C1 segment of cervical spinal cord (tissue), 14 donors: ENCODE measurements at places on chromosomes 7 and 10.
A peak's percentile ranks its signal among the peaks of the same experiment; 100 is the strongest.

GRCh38 chr7:97130417-97131139 is 13.1 kb downstream of the SDHAF3 start:
- no peak for DNase-seq

- DNase-seq: peak; percentile 23
Measured at GRCh38 chr7:5421714-5422395, 1.8 kb downstream of the TNRC18 start.

GRCh38 chr7:134435161-134435920 is 23.6 kb downstream of the AKR1B1 start:
- no peak for DNase-seq

DNA sequence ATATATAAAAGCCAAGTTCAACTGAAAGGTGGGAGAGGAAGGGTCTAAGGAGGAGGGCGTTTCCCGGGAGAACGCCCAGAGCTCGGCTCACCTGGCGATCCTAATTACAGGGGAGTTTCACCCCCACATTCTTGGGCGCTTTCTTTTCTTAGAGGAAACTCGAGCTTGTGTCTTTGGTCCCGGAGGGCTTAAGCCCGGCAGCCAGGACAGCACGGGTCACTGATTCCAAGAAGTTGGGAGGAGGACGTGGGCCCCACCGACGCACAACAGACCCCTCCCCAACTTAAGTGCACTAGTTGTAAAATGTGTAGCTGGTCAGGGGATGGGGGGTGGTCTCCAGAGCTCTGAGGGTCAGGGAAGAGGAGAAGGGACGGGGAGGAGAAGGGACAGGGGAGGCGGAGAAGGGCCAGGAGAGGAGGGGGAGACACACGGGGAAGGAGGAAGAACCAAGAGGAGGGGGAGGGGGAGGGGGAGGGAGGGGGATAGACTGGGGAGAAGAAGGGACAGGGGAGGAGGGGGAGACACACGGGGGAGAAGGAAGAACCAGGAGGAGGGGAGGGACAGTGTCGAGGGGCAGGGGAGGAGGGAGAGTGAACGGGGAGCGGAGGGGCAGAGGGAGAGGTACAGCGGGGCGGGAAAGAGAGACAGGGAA is 874 bp downstream of the BAIAP2L1 start:
- DNase-seq: no peak
